ENCODE measurements at places on chromosomes 5 and 9. TPM values are rescaled to one million over a fixed set of nuclear protein-coding genes. Genes with fewer than 3 reads are reported as not detected.
A peak's percentile ranks its signal among the peaks of the same experiment; 100 is the strongest.

PCDHGA11 gene
- 17.8 TPM for total RNA-seq

DNA sequence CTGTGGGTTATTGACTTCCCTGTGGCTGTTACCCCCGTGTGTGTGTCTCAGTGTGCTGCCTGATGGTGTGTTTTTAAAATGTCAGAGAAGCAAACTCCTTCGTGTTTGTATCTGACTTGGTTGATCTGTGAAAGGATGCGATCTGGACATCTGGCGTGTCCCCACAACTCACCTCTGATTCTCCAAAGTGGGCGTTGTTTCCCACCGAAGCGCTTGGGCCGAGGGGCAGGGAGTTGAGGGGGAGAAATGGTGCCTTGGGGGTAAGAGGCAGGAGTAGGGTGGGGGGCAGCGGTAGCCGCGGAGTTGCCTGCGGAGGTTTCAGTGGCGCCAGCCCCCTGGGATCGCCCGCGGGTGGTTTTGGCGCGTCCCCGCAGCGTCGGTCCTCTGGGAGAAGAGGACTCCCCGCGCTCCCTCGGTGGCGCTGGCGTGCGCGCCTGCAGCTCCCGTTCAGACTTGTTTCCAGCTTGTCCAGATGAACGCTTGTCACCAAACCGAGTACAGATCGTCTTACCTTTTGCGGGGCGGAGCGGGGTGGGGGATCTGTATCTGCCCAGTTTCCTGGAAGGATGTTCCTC lies 1.1 kb downstream of the MAST4 start:
- DNase-seq, result peak; percentile 9

MYMK gene
- total RNA-seq, result not detected

GRCh38 chr5:53671447-53671846 lies 111.0 kb downstream of the NDUFS4 start:
- DNase-seq, result no peak

TMOD1 gene
- 0.18 TPM for total RNA-seq

DNA sequence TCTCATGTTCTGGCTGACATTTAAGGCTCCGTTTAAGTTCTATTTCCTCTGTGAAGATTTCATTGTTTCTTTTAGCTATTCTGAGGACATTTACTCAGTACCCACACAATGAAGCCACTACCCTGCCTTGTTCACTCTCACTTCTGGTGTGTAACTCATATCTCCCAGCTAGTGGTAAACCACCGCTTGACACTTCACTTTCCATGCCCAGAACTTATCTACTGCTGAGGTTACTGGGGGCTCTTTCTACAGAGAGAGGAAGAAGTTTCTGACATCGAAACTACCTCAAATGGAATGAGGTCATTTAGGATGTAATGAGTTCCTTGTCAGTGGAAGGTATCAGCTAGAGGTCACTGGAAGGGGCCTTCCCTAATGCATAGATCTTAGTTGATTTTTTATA lies 501.5 kb downstream of the DMAC1 start:
- no peak for DNase-seq

DNA sequence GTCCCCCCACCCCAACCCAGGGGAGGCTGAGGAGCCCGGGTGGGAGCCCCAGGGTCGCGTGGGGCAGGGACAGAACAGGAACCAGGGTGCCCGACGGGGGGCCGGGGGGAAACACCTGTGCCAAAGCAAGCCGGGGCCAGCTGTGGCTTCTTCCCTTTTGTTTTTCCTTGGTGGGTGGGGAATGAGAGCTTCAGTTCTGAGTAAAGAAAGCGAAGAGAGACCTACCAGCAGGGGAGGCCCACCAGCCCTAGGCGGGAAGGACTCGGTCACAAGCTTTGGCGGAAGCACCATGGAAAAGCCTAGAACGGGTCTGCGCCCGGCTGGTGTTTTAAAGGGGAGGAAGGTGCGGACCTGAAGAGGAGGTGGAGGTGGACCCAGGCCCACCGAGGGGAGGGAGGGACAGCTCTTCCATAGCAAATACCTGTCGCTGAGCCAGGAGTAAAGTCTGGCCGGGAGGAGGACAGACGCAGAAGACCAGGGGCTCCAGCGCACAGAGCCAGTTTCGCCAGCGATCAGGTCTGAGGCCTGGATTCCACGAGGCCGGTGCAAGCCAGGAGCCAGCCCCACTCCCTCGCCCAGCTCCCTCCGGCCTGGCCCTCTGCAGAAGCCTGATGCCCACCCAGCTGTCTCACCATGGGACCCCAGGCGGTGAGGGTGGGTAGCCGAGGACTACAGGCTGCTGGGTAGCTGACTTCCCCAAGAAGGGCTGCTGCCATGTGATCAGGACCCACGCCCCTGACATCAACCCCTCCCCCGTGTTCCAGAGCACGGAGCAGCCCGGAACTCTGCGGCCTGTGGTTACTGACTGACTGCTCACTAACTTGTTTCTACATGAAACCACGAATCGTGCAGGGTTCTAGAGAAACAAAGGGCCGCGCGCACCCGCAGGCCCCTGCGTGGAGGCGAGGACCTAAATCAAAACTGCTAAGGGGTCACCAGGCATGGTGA lies 849 bp upstream of the MGAT1 start:
- peak; percentile 57 for DNase-seq

DNA sequence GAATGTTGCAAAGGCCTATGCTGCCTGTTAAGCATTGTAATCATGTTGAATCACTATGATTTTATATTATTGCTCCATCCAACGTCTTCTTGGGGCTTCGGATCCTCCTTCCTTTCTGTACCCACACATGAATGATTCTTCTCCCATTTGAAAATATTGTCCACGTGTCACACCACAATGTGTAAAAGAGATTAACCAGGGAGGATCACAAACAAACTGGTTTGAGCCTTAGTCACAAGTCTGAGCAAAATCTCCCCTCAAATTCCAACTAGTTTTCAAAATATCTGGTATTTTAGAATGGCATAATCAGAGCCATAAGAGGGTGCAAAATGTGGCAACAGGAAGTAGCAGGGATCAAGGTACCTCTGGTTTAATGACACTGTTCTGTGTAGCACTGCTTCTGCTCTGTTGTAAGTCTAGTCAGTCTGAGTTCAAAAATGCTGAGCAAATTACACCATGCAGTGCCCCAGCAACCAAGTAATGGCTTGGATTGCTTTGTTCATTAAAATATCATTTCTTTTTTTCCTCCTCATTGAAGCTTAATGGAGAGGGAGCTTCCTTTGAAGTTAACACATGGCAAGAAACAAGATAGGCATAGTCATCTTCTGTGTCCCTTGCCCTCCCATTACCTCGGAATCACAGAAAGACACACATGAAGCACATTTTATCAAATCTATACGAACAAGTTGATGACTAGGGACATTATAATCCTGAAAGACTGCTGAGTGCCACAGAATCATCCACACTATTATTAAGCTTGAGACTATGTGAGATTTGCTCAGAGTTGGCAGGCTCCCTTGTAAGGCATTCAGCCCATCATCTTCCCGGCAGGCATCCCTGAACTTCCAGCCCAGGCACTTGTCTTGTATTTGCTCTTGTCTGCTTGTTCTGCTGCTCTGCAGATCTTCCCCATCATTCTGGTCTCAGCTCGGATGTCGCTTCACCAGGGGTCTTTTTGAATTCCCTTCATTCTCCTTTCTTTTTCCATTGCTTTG lies 102.0 kb upstream of the PRLR start:
- no peak for DNase-seq

DNA sequence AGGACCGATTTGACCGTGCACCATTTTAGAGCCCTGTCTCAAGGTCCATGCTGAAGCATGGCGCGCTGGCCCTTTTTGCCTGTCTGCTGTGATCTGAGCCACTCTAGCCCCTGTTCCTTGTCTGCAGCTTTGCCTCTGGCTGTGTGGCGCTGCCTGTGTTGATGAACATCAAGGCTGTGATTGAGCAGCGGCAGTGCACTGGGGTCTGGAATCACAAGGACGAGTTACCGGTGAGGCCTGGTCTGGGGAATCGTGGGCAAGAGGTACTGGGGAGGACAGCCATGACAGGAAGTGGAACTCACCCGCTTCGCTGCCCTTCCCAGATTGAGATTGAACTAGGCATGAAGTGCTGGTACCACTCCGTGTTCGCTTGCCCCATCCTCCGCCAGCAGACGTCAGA lies 6.3 kb downstream of the NHP2 start:
- no peak for DNase-seq

DNA sequence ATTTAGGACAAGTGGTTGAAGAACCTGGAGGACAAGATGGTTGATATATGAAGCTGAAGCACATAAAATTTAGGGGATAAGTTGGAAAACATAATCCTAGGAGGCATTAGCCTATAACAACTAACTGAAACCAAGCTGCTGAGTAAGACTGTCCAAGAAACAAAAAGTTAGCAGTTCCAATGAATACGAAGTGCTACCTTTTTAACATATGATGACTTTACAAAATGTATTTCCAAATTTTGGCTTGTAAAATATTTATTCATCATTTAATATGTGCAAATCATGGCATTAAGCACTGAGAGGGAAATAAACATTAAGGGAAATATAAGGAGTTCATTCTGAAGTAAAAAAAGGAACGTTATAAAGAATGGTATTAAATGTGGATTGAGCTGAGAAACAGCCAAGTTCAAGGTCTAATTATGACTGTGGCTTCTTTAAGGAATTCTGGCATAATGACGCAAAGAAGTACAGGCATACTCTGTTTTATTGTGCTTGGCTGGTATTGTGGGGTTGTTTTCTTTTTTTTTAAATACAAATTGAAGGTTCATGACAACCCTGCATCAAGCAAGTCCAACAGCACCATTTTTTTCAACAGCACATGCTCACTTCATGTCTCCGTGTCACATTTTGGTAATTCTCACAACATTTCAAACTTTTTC lies 7.7 kb downstream of the RAPGEF6 start:
- peak; percentile 61 for DNase-seq

NUTM2G gene
- not detected for total RNA-seq

DNA sequence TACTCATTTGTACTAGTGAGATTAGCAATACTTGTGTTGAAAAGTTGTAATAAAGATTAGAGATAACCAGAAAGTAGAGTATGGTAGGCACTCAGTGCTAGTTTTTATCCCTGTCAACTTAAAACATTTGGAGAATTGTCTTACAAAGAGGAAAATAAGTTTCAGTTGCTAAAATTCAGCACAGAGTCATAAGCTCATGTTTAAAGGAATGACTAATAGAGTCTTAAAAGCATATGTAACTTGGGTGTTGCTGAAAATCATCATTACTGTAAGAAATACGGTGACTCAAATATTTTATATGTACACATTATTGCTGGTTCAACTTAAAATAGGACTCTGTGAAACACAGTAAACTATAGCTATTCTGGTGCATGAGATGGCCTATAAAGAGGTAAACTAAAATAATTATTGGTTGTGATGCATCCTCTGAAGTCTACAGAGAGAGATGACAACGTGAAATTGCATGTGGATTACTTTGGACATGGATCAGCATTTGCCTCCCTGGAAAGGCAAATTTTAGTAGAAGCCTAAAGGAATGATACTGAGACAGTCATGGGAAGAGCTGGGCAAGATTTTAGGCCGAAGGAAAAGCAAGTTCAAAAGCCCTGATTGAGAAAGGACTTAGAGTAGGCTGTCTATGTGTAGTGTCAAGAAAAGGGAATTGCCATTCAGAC lies 34.6 kb downstream of the SGCD start:
- peak; percentile 6 for DNase-seq

DNA sequence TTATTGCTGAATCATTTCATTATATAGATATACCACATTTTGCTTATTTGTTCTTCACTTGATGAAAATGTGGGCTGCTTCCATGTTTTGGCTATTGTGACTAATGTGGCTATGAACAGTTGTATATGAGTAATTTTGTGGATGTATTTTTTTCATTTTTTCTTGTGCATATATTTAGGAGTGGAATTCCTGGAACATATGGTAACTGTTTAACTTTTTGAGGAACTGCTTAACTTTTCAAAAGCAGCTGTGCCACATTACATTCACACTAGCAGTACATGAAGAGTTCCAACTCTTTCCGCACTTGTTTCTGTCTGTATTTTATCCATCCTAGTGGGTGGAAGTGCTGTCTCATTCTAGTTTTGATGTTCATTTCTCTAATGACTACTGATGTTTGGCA lies 67.8 kb downstream of the JAK2 start:
- DNase-seq, result peak; percentile 27

PCDHA10 gene
- 0.09 TPM for total RNA-seq

DNA sequence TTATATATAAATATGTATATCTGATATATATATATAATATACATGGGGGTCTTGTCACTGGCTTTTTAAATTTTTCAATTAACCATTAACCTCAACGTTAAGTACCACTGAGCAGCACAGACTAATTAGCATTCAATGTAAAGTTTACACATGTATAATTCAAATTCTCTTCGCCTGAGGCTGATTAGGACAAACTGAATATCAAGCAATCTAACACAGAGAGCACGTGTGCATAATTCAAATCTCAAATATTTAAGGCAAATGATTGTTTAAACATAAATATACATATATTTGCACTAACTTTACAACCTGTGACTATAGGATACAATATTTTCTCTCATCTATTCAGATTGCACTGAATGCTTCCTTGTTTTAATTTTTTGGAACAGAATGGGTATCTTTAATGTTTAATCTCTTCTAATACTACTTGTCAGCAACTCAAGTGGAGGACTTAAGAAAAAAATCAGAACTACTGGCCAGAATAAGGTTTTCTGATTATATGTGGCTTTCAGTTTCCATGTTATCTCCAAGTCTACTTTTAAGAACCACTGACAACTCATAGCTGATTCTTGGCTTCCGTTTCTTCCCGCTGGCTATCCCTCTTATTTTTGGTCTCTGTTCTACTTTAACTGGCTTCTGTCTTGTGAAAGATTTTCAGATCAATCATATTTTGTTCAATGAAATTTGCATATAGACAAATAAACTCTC lies 204.8 kb downstream of the MLLT3 start:
- DNase-seq, result peak; percentile 5

DNA sequence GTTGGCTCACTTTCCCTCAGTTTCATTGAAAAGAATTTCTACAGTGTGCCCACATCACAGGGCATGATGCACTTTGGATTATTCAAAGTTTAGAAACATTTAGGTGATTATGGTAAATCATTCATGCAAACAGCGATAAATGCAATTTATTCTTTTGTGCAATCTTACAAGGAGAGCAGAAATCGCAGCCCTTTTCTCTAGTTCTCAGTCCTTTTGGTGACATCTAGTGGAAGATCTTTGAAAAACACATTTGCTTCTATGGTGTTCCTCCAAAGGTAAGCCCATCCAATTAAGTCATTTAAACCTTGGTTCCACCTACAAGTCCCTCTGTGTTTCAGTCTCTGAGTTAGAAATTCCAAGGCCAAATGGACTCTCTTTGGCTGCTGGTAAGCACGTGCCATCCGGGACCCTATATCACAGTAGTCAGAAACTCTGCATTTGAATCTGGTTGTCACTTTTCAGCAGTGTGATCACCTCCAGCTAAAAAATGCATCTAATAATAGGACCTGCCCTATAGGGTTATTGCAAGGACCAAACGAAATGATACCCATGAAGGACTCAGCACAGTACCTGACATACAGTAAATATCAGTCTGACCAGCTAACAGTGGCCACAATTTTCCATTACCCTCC lies 66.4 kb downstream of the MACROH2A1 start:
- DNase-seq, result peak; percentile 82

RELL2 gene
- 6.6 TPM for total RNA-seq

MBLAC2 gene
- total RNA-seq, result 6.4 TPM

UNC13B gene
- total RNA-seq, result 10.1 TPM

- no peak for DNase-seq
Observed at GRCh38 chr9:34927061-34927460, 31.0 kb upstream of the PHF24 start.

SHB gene
- total RNA-seq, result 26.5 TPM

Measured in fibroblast of the aortic adventitia (primary cell).